ENCODE measurements at places on chromosomes 1 and 21.

GRCh38 chr1:202245391-202245790 is 51.8 kb downstream of the LGR6 start:
- DNase-seq, result no peak

- DNase-seq, result no peak
Observed at GRCh38 chr21:45266518-45267389, 20.9 kb downstream of the POFUT2 start.

DNA sequence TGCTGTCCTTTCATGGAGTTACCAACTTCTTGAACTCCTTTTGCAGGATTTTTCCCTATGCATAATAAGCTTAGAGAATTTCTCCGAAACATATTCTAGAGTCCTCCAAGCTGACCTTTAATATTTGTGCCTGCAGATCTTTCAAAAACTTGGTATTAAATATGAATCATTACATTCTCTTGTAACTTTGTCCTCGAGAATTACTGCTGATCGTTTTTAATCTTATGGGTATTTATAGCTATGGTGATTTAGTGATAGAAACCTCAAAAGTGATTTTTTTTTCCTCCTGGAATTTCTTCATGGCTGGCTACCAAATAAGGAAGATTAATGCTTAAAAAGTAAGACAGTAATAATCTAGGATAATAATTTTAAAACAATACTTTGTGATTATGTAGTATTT is 39.1 kb downstream of the MAP3K21 start:
- DNase-seq, result no peak

DNA sequence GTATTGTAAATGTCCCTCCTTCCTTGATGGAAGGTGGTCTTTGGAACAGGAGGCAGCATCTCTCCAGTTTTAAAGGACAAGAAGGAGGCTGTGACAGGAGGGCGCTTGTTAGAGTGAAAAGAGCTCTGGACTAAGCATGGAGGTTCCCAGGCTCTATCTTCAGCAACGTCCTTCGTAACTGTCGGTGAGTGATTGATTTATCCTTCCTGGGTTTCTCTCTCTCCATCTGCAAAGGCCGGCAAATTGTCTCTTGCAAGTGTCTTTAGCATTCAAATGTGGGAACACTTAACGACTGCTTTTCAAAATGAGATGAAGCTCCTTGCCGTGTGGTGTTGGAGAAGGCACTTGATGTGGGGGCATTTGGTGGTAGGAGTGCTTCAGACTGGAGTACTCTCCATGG is 15.2 kb downstream of the S100A11 start:
- no peak for DNase-seq

DNA sequence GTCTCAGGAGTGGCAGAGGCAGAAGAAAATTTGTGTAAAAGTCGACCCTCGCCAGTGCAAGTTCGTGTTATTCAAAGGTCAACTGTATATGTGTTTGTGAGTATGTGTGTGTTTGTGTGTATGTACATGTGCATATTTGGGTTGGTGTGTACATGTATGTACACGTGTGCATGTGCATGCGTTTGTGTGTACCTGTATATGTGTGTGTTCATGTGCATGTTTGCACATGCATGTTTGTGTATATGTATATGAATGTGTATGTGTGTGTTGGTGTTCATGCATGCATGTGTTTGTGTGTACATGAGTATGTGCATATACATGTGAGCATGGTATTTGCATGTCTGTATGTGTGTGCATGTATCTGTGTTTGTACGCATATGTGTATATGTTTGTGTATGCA is 21.7 kb upstream of the TENT5C start:
- no peak for DNase-seq

GRCh38 chr1:153922076-153922971 is 448 bp downstream of the GATAD2B start:
- peak; percentile 57 for DNase-seq

DNA sequence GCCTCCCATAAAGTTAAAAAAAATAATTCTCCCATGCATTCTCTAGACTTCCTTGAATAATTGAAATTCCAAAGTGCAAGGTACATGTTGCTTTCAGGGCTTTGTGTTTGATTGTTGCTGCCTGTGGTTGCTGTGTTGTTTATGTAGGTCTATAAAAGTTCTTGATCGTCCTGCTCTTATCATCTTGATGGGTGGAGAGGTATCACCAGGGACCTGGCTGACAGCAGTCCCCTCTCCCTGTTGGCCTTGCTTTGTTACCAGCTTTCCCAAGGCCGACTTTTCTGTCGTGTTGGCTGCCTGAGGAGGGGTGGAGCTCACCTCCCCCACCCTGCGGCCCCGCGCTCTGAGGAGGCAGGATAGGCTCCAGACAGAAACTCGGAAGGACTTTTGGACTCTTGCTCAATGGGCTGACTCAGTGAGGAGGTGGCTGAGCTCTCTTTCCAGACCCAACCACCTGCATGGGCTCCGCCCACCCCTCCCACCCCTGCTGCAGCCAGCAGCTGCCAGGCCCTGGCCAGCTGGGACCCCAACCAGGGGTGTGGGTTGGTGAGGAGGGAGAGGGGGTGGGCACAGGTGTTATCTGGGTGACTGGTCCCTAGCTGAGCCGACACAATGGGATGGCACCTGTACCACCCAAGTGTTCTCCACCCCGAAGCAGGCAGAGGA is 2.0 kb downstream of the INAVA start:
- DNase-seq, result no peak

GRCh38 chr1:26787381-26787705 is 407 bp upstream of the PIGV start:
- peak; percentile 44 for DNase-seq

DNA sequence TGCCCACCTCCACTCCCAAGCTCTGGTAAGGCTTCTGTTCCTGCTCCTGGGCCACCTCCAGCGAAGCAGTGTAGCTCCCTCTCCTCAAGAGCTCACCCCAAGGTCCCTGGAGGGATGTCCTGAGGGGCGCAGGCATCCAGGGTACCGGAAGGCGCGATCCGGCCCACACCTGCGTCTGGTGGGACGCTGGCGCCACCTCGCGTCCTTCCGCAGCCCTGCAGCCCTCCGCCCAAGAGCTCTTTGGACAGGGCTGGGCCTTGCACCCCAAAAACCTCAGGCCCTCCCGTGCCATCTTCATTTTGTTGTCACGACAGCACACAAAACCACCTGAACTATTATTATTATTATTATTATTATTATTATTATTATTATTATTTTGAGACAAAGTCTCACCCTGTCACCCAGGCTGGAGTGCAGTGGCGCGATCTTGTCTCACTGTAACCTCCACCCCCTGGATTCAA is 49.2 kb upstream of the PAX7 start:
- no peak for DNase-seq

GRCh38 chr1:12573015-12573825 is 44.8 kb downstream of the DHRS3 start:
- no peak for DNase-seq

DNA sequence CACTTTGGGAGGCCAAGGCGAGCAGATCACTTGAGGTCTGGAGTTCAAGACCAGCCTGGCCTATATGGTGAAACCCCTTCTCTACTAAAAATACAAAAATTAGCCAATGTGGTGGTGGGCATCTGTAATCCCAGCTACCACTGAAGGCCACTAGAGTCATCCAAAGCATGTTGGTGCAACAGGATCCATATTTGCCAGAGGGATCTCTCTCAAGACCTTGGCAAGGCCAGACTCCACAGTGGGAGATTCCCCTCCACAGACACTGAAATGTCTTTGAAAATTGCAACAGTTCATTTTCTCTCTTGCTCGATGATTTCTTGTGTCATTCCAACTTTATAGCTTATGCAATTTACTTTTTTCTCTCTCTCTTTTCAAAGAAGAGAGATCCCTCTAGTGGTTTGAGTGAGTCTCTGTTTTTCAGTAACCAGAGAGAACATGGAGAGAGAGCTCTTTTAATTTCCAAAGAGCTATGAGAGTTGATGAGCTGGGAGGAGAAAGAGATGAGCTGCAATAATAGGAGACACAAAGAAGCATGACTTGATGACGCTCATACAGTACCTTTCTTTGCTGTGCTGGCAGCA is 176.8 kb upstream of the USP25 start:
- DNase-seq, result no peak

DNA sequence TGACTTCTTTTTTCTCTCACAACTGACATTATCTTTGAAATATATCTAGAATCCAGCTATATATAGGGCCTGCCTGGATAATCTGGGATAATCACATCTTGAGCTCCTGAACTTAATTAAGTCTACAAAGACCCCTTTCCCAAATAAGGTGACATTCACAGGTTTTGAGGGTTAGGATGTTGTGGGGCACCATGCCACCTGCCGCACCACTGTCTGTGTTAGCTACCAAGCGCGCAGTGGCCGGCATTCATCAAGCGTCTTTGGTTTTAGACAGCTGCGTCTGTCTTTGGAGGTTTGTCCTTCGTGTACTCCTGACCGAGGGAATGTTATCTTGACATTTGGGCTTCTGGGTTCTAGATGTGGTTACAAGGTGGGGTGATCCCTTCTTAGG is 7.5 kb downstream of the TRAPPC10 start:
- DNase-seq, result no peak

- DNase-seq, result no peak
Observed at GRCh38 chr1:203306089-203306964, 1.0 kb downstream of the BTG2 start.

- DNase-seq, result peak; percentile 21
Observed at GRCh38 chr1:47507881-47508701, 70.2 kb downstream of the FOXD2 start.

- no peak for DNase-seq
Observed at GRCh38 chr1:24921938-24922662, 8.0 kb downstream of the RUNX3 start.

GRCh38 chr1:190376044-190376443 is 101.6 kb downstream of the BRINP3 start:
- DNase-seq, result no peak

- DNase-seq, result no peak
Observed at GRCh38 chr21:42411891-42412635, 8.4 kb downstream of the UBASH3A start.

GRCh38 chr21:35204850-35205541 is 155.9 kb upstream of the RUNX1 start:
- no peak for DNase-seq

DNA sequence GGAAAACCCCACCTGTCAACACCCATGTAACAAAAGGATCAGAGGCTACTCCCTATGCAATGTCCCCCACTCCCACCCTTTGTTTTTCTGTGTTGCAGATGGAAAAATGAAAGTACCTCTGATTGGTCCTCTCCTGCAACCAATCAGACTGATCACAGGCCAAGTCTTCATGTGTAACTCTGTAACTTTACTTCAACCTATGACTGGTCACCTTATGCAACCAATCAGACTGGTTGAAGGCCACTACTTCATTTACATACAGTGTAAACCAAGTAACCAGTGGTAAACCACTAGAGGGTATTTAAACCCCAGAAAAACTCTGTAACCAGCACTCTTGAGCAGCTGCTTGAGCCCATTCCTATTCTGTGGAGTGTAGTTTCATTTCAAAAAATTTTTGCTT is 266.3 kb upstream of the OLFM3 start:
- DNase-seq, result no peak

- DNase-seq, result no peak
Observed at GRCh38 chr1:226722901-226723656, 16.0 kb downstream of the ITPKB start.

- peak; percentile 4 for DNase-seq
Observed at GRCh38 chr1:29849038-29849750, 612.9 kb downstream of the PTPRU start.

DNA sequence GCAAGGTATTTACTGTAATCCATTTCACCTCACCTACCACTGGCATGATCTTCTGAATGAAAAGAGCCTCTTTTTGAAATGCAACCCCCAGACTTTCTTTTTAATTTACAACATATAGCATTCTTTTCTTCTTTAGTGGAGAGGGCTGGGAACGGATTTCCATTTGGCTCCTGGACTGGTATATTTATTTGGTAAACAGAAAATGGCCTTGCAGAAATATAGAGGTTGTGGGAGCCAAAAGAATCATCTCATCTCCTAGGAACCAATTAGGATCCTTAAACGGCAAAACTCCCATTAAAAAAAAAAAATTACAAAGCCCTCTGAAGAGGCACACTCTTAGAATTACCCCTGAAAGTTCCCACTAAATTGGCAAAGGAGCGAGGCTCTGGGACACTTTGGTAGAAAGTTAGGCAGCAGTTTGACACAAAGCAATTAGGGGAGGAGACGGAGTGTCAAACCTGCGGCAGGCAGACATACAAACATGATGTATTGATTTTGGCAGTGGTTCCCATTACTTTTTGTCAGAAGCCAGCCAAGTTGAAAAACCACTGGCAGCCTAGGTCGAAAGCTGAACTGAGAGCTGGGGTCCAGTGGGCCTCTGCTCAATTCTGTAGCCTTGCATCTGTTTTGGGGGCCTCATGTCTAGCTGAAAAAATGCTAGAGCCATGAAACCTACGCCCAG is 135.1 kb upstream of the MAGI3 start:
- no peak for DNase-seq

GRCh38 chr1:84726593-84727499 is 36.6 kb upstream of the SSX2IP start:
- DNase-seq, result no peak

All from stimulated activated CD4-positive, alpha-beta T cell treated with anti-CD3 and anti-CD28 coated beads, Interleukin-1b, Interleukin-23, amount 100 ng/mL, for 4 hours (primary cell).